ENCODE measurements at places on chromosomes 7 and 10.

DNA sequence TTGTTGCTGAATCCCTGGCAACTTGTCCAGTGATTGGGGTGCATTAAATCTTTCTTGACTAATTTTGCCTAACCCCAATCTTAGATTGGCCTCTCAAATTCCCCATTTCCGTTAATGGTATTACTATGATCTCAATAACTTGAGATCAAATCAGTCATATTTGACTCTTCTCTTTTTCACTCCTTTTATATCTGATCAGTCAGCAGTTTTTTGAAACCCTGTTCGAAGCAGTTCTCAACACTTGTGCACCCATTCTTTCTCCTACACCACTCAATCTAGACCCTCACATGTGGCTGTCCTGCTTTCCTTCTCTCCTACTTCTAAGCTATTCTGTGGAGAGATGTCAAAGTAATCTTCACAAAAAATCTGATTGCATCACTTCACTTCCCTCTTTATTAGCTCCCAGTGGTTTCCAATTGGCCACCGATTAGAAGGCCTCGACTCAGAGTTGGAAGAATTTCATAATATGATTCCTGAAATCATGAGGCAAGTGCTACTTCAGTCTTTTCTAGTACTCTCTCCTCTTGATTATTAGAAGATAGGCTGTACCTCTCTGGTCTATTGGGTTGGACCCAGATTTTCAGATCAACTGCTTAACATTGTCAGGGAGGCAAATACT lies 128.9 kb downstream of the ZNF365 start:
- no peak for DNase-seq

GRCh38 chr10:97715259-97715874 lies 1.8 kb downstream of the MARVELD1 start:
- DNase-seq: no peak

GRCh38 chr7:108146070-108146842 lies 16.1 kb upstream of the LAMB4 start:
- DNase-seq: peak; percentile 59

DNA sequence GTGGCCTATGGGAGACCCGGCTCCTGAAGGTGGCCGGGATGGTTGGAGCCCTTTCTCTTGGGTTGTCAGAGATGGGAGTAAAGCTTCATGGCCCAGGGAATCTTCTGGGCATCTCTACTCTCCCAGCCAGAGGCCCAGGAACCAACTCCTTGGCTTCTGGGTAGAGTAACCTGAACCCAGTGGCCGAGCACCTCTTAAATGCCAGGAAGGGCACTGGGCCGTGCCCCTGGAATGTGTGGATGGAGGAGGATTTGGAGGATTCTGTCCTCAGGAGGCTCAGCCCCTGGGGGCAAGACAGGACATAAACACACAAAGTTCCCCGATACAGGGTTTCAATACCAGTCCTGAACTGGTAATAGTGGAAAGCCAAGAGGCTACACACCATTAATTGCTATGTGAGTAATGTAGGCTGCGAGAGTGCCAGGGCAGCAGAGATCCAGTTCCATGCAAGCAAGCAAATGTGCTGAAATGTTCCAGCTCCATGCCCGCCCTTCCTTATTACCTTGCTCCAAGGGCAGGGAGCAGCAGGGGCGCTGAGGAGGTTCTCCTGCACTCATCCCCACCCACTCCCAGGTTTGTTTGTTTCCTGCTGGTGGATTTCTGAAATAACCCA lies 1.2 kb downstream of the PALD1 start:
- DNase-seq: no peak

GRCh38 chr7:100034871-100035510 lies 14.6 kb upstream of the ZSCAN21 start:
- DNase-seq: peak; percentile 58

DNA sequence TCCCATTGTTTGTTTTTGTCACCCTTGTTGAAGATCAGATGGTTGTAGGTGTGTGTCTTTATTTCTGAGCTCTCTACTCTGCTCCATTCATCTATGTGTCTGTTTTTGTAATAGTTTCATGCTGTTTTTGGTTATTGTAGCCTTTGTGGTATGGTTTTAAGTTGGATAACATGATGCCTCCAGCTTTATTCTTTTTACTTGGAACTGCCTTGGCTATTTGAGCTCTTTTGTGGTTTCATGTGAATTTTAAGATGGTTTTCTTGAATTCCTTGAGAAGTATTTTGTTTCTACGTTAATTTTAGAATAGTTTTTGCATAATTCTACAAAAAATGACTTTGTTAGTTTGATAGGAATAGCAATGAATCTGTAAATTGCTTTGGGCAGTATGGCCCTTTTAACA lies 170.0 kb upstream of the IGFBP3 start:
- DNase-seq: no peak

DNA sequence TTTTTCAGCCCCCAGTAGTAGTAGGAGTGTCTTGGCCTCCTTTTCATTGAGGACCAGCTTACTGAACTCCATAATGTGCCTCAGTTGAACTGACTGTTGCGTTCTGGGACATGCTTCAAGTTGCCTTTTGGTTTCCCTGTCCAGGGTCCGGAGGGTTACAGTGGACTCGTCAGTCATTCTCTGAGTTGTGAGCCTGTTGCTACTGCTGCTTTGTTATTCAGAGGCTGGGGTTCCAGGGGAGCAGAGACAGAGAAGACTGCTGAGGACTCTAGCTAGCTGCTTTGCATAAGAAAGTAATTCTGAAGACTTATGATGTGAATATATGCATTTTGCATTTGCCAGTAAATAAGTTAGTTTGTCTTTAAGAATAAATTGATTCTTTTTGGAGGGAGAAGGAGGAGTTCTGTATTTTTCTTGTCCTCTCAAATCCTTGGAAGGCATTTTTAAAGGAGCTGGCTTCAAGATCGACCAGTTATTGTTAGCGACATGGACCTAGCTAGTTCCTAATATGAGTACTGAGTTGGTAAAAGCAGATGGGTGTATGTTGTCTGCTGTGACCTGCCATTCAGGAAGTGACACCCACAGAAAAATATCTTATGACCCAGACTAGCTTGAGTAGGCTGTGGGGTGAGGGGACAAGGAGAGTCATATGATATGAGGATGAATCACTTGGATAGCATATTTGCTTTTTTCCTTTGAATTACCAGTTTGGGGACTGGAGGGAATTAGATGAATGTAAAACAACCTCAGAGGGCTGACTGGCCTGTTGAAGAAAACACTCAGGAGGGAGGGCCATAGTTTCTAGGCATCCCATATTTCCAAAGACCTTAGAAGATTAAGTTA lies 8.3 kb downstream of the PI4K2A start:
- DNase-seq: peak; percentile 46

DNA sequence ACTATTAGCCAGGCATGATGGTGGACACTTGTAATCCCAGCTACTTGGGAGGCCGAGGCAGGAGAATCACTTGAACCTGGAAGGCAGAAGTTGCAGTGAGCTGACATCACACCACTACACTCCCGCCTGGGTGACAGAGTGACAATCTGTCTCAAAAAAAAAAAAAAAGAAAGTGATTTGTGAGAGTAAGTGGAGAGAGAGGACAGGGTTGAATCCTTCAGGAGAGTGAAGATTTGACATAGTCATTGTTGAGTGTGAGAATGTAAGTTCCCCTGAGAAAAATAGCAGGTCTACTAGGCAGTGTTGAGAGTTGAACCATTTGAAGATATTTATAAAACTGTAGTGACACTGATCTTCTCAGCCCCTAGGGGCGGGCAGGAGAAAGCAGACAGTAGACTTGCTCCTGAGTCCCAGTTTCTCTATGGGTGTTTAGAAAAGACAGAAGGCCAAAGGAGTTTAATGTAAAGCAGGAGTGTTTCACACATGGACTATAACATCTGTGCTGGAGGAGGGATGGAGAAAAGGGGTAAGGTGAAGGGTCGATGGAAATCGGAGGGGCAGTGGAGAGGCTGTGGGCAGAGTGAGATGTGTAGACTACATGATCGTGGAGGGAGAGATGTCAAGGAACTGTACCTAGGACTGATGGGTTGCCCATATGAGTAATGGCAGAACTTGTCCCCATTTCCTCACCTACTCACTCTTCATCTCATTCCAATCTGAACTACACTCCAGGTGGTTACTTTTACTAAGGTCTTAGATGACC lies 13.7 kb upstream of the LAMB4 start:
- no peak for DNase-seq

- no peak for DNase-seq
These were observed 18.4 kb upstream of the FLNC start for GRCh38 chr7:128811631-128812430.

- no peak for DNase-seq
These were observed 903.3 kb downstream of the CCSER2 start for GRCh38 chr10:85231534-85232270.

DNA sequence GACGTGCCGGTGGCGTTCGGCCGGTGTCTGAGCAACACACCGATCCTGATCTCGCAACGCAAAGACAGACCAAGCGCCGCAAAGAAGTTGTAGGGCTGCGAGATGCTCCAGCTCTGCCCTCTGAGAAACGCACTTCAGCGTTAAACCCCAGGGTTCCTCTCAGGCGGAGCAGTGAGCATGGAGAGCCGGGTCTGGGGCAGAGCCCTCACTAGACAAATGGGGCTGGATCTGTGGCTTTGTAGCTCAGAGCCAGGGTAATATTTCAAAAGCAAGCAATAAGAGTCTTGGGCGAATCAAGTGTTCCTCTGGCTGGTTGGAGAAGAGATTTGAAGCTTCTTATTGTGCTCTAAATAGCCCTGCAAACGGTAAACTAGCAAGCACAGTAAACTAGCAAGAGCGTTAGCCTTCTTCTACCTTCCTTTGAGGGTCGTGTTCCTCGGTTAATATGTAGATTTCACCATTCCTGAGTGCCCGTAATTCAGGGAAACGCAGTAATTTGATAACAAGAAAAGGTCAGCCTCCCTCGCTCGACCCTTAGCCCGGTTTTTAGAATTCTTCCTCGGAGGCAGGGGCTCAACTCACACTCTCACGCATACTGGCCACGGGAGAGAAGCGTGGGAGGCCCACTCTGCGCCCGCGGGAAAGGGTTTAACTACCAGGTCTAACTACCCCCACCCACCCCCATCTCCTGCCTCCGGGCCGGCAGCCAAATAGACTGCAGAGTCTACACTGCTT lies 6.7 kb downstream of the SKAP2 start:
- no peak for DNase-seq

DNA sequence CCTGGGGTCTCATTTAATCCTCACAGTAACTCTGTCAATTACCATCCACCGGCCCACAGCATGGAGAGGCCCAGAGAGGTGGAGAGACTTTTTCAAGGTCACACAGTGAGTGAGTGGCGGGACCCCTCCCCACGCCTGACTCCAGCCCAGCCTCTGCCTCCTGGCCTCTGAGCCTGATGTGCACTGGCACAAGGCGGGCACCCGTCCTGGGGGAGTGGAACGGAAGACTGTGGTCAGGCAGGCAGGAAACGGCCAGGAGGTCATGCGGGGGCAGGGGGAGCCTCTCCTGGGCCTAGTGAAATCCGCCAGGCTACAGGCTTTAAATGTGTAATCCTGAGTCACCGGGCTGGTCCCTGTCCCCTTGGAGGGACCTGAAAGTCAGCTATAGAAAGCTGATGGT lies 32.2 kb downstream of the ZCCHC24 start:
- DNase-seq: no peak

DNA sequence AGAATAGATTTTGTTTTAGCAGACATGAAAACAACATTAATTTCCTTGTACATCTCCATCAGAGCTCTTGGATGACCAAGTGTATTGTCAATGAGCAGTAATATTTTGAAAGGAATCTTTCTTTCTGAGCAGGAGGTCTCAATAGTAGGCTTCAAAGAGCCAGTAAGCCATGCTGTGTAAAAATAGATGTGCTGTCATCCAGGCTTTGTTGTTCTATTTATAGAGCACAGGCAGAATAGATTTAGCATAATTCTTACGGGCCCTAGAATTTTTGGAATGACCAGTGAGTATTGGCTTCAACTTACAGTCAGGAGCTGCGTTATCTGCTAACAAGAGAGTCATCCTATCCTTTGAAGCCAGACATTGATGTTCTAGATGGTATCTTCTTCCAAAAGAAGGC lies 19.0 kb downstream of the MINPP1 start:
- no peak for DNase-seq

DNA sequence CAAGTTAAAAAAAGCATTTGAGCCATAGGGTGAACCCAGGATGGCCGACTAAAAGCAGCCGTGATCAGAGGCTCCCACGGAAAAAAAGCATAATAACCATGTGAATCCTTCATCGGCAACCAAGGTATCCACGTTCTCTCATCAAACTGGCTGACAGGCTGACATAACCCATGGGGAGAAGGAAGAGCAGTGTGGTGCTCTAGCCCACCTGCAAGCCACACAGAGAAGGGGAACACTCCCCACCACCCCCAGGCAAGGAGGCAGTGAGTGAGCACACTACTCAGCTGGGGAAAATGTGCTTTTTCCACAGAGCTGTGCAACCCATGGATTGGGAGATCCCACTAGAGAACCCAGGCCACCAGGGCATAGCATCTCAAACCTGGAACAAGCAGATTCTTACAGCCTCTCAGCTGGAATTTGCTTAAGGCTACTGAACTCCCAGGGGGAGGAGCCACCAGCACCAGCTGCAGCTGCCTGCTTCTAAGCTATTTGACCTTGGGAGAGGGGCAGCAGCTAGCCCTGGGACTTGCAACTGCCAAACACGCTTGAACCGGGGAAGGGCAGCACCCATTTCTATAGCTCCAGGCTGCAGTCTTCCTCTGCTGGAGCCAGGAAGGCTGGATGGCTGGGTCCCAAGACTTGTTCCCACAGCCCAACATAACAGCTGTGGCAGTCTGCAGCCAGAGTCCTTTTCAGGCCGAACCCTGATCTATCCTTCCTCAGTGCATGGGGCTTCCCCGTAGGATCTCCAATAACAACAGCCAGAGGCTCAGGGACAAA lies 178.2 kb upstream of the NRG3 start:
- no peak for DNase-seq

Data from brain pericyte (primary cell).